ENCODE measurements at places on chromosomes 16 and 17.

DNA sequence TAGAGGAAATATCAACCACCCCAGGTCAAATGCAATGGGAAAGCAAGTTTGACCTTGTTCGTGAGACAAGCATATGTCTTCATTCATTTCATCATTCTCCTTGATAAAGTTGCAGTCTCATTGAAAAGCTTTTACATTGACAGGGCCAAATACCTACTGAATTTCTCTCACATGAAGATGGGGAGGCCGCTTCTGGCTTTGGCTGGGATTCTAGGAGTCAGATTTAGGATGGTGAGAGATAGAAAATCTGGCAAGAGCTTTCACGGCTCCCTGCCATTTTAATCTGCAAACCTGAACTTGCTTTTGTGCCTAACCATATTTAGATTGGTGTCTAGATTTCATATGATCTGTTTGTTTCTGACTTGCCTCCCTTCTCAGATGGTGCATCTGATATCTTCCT lies 88.0 kb downstream of the TMEM100 start:
- no peak for DNase-seq

DNA sequence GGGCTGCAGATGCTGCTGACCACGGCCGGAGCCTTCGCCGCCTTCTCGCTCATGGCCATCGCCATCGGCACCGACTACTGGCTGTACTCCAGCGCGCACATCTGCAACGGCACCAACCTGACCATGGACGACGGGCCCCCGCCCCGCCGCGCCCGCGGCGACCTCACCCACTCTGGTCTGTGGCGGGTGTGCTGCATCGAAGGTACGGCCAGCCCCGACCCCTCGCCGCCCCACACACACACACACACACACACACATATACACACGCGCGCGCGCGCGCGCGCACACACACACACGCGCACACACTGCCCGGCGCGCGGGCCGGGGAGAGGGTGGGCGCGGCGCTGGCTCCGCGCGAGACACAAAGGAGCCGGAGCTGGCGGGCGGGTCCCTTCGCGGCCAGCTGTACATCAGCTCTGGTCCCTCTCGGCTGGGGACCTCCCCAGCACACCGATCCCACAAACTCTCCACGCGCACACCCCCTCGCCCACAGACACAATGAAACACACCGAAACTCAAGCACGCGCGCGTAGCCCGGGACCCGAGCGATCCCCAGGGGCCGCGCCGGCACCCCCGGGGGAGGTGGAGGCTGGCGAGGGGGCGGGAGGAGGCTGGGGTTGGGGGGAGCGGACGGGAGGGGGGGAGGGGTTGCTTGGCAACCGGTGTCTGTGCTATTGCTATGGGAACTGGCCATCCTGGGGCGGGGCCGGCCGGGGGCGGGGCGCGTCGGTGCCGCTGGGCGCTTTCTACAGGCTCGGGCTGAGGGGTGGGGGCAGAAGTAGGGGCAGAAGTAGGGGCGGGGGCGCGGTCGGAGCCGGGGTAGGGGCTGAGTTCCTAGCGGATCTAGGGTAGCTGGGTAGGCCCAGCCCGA lies 658 bp downstream of the CACNG4 start:
- no peak for DNase-seq

DNA sequence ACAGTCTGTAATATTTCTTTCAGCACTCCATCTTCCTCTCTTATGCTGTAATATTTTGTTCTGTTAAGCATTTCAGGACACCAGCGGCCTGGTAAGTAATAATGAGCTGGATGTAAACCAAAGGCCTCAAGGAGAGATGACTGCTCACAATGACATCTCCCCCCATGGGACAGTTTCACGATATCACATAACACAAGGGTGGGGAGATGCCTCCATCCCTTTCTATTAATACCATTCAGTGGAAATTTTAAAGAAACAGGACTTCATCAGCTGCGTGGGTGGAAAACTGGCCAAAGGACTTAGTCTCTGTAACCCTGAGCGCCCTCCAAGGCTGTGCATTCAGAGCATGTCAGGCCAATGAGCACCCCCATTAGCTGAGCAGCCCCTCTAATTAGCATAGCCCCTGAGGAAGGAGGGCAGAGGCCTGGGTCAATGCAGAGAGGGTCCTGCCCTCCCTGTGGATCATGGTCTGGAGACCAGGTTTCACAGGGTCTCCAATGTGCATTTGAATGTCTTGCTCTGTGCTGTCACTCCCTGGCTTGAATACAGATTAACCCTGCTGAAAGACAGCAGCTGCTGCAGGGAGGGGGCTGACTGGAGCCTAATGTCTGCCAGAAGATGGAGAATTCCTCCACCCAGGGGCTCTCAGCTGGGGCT lies 156.4 kb downstream of the HS3ST2 start:
- DNase-seq, result no peak

- DNase-seq, result no peak
These were observed 7.3 kb downstream of the ABI3 start for GRCh38 chr17:49217651-49218413.

- DNase-seq, result no peak
These were observed 70.9 kb downstream of the GNAO1 start for GRCh38 chr16:56262148-56262547.

DNA sequence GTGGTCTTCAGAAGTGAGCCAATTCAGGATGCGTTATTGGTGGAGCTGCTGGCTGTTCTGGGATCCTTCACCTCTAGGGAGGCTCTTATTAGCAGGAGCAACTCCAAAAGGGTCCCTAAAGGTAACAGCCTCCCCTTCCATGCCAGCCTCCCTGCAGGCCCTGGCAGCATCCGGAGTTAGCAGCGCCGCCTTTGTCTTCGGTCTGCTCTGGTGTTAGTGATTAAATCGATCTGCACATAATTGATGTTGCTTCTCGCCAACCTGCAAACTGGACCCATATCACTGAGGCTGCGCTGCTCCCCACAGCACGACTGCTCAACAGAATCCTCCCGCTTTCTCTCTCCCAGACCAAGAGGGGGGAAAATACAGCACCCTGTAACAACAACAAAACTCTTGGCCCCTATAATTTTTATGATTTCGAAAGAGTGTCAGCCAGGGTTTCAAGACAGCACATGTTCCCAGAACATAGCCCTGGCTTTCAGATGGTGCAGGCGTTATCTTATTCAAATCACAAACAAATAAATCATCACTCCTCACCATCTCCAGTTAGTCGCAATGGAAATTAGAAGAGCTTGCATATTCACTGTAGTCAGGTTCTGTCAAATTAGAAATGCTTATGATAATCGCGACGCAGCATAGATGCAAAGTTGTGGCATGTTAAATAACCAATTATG lies 76.0 kb downstream of the IRX3 start:
- DNase-seq, result no peak

DNA sequence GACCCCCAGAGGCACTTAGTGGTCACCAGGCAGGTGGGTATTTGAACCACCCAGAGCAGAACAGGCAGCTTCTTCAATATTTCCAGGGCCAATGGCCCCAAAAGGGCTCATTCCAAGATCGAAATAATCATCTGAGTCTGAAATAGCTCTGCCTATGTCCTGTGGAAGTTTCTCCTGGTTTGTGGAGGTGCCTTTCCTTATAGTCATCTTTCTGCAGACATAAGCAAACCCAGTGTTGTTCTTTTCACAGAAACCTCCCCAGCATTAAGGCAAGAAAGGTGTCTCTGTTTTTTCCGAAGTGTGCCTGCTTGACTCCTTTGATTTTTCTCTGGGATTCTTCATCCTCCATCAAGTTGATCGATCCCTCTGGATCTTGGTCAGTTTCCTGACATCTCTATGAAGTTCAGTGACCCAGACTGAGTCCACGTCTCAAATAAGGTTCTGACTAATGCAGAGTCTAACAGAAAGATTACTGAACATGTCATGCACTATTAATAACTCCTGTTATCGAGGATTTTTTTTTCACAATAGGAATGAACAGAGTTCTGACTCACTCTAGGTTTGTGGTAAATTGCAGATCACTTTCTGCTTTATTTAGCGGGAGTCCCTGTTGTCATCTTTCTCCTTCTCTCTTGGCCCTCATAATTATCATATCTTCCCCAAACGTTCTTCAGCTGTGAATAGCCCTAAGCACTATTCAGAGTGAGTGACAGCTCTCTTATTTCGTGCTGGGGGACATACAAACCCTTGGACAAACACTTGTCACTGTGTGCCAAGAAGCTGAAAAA lies 1.5 kb downstream of the LRRC3C start:
- DNase-seq, result peak; percentile 86

- DNase-seq, result no peak
These were observed 11.4 kb downstream of the CIITA start for GRCh38 chr16:10888320-10888937.

DNA sequence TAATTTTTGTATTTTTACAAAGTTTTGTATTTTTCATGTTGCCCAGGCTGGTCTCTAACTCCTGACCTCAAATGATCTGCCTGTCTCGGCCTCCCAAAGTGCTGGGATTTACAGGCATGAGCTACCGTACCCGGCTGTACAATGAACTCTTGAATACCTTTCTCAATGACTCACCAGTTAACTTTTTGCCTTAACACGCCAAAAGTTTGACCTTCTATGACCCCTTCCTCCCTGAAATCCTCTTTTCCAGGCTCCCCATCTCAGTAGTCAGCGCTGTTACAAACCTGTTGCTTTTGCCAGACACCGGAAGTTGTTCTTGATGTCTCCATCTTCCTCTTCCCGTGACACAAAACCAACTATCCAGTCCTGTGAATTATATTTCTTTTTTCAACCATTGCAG lies 158.1 kb upstream of the ASIC2 start:
- DNase-seq, result no peak

GRCh38 chr17:81646869-81647600 lies 9.3 kb downstream of the PDE6G start:
- no peak for DNase-seq
